Inflammatory macrophage (primary cell): ENCODE measurements at places on chromosomes 4 and X.

DNA sequence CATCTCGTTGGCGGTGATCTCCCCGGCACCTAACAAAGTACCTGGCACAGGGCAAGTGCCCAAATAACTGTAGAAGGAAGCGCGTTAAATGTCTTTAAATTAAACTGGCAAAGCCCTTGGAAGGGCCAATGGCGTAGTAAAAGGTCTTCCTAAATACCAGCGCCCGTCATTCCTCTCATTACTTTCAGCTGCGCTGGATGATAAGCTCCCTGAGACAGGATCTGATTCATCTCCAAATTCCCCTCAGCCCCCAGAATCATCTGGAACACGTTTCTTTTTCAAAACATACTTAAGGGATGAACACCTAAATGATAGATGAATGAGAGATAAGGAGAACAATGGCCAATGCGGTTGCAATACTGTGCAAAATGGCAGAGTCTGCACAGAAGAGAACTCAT lies 95.1 kb downstream of the AFAP1 start:
- DNase-seq: no peak

- DNase-seq: no peak
Measured at GRCh38 chr4:2368746-2369437, 49.6 kb downstream of the ZFYVE28 start.

DNA sequence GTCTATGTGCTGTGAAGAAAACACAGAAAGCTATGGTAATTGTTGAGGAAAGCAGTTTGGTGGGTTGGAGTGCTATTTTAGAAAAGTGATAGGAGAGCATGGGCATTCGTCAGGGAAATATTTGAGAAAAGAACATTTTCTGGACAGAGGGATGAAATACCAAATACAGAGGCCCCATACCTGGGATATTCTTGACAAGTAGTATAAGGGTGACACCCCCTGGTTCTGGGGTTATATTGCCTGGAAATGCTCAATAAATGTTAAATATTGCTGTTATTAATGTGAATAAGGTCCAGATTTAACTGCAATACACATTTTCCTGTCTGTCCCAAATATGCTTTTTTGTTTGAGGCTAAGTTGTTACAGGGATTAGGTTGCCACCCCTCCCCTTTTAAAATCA lies 42.9 kb downstream of the WWC2 start:
- DNase-seq: no peak

GRCh38 chr4:3687538-3687937 lies 78.6 kb upstream of the ADRA2C start:
- DNase-seq: no peak

GRCh38 chr4:1169171-1169671 lies 3.2 kb downstream of the SPON2 start:
- no peak for DNase-seq

DNA sequence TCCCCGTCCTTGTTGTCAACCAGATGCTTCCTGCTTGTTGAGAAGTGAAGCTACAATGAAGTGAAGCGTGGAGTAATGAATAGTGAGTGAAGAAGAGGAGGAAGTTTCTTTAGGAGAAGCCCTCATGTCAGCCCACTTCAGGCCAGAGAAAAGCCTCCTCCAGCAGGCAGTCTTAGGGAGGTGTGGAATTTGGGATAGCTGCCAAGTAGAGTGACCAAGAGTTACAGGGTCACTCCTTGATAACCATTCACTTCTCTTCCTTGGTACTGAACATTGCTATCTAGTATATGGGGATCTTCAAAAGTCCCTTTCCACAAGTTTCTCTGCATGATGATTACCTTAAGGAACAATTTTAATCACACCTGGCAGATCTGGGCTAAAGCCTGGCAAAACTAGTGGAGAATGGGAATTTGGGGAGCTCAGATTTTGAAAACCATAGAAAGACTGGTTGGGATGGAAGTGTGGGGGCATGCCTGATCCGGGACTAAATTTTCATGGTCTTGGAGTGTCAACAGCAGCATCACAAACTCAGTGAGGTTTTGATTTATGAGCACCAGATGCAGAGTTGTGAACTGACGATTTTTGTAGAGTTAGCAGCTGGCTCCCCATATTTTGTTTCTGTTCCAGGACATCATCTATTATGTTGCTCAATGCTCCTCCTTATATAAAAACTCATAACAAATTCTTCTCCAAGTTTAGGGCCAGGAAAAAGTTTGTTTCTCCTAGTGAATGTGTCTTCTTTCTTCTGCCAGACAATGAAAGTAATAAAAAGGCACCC lies 53.1 kb downstream of the IGSF1 start:
- DNase-seq: no peak

DNA sequence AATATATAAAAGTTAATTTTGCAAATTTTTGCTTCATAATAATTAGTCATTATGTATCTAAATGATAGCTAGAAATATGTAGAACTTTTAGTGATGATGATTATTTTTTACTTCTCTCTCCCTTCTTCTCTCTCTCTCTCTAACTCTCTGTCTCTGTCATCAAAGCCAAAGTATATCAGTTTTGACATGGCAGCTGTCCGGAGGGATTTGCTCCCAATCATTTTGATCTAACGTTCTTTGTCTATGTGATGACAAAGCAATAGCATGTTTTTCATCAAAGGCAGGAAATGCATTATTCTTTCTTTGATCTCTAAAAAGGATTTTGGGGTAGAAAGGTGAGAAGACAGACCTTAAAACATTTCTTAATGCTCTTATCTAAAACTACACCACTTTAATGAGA lies 402.1 kb downstream of the PDGFC start:
- DNase-seq: no peak

- no peak for DNase-seq
Measured at GRCh38 chr4:128346054-128346716, 58.6 kb upstream of the PGRMC2 start.

DNA sequence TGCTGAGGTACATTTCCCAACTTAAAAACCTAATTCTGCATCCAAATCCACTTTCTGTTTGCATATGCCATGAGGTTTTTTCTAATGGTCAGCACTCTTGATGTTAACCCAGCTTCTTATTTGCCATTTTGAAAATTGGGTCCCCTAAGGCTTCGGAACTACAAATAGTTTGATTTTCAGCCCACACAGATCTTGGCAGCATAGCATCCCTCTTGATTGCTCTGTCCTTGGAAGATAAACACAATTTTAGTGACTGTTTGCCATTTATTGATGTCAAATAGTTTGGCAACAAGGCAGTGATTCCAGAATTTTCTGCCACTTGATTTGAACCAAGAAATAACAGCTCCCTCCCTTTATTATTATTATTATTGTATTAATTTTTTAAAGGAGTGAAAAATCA lies 696.9 kb downstream of the RAB28 start:
- DNase-seq: no peak

GRCh38 chrX:154477891-154478477 lies 1.1 kb downstream of the LAGE3 start:
- DNase-seq: no peak

- no peak for DNase-seq
Measured at GRCh38 chr4:76883147-76883546, 14.8 kb downstream of the SOWAHB start.

- no peak for DNase-seq
Measured at GRCh38 chrX:94418065-94418464, 744.1 kb downstream of the FAM133A start.

DNA sequence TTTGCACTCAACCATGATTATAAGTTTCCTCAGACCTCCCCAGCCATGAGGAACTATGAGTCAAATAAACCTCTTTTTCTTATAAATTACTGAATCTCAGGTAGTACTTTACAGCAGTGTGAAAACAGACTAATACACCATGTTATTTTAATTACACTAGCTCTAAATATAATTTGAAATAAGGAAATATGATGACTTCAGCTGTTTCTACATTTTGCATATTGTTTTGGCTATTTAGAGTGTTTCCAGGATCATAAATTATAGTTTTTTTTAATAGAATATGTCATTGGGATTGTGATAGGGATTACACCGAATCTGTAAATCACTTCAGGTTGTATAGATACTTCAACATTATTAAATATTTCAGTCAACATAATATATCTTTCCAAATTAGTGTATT lies 43.9 kb downstream of the UGT2B10 start:
- no peak for DNase-seq

GRCh38 chr4:8320386-8320750 lies 50.8 kb downstream of the HTRA3 start:
- no peak for DNase-seq
